ENCODE measurements at places on chromosomes 7 and 10.

DNA sequence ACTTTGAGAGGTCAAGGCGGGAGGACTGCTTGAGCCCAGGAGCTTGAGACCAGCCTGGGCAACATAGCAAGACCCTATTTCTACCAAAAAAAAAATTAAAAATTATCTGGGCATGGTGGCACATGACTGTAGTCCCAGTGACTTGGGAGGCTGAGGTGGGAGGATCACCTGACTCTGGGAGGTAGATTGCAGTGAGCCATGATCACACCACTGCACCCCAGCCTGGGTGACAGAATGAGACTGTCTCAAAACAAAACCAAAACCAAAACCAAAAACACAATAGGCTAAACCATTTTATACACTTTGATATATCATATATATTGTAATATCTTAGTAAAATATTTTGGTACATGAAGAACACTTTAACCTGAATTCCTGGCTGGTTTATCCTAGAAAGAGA is 101.6 kb downstream of the RAPGEF5 start:
- DNase-seq = no peak

DNA sequence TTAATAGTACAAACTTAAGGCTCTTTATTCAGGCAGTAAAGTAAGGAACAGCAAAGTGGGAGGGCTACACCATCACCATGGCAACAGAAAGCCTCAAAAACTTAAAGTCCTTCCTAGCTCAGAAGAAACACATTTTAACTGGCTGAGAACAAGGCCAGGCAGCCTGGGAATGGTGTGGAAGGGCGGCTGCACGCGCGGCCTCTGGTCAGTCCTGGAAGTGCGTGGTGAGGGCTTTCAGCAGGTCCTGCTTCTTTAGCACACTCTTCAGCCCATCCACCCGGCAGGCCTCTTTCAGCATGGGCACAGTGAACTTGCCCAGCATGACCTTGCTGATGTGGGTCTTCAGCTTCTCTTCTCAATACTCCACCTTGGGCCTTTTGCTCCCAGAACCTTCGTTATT is 133.0 kb downstream of the CYP26A1 start:
- DNase-seq = no peak

- peak; percentile 66 for DNase-seq
These were observed at the start of gene TECPR1 for GRCh38 chr7:98251601-98252424. TSS of gene TECPR1 (minus strand) at chr7:98252232. CDS start at chr7:98246146, 6,086 bp downstream.

GRCh38 chr7:77697535-77697831 is 1.2 kb downstream of the RSBN1L start:
- DNase-seq = no peak

- no peak for DNase-seq
These were observed 41.3 kb downstream of the PAPOLB start for GRCh38 chr7:4820405-4820966.

- DNase-seq = no peak
These were observed 694 bp upstream of the FAS start for GRCh38 chr10:88989824-88990383.
